ENCODE measurements at places on chromosomes 3 and 15.

GRCh38 chr3:46717447-46718231 lies at the start of gene PRSS50:
PRSS50 (minus strand) TSS chr3:46717869; CDS start chr3:46717824, 45 bp downstream.
- DNase-seq = peak; percentile 26

- DNase-seq = no peak
Observed at GRCh38 chr15:54280726-54281125, 302.5 kb downstream of the UNC13C start.

DNA sequence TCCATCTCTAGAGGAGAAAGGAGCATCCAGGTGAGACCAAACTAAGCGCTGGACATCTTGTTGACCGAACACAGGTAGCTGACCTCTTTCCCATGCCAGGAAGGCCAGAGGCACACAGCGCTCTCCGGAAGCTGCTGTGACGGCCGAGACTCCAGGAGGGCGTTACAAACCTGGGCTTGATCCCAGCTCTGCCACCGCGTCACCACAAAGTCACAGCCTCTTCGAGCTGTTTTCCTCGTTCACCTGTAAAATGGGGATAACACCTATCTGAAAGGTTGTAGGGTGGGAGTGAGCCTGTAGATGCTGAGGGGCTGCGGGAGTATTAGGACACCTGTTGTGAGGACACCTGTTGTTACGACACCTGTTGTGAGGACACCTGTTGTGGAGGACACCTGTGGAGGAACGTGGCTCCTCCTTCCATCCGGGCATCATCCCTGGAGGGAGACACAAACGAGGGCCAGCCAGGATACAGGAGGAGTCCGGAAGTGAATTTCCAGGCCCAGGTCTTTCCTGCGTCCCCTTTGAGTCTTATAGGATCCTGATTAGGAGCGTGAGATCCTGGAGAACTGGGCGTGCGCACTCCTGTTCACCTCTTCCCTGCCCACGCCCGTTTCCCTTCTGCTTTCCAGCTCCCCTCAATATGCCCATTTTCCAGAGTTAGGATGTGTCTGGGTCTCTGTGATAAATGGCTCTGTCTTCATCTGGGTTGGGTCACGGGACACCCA lies 2.3 kb upstream of the MUC4 start:
- DNase-seq = no peak

- DNase-seq = no peak
Observed at GRCh38 chr15:56496635-56497034, 31.7 kb upstream of the MNS1 start.

DNA sequence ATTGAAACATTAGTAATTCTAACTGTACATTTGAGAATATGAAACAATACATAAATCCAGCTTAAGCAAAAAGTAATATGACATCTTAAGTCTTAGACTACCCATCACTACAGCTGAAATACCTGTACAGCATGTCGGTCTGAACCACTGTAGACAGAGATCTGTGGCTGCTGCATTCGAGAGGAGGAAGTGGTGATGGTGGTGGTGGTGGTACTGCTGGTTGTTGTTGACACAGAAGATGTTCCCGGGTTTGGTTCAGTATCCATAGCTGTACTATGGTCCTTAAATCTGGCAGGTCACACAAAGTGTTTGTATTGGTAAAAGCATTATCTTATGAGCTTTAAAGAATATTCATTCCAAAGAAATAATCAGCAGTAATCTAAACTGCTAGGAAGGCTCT lies 2.9 kb downstream of the PHC3 start:
- no peak for DNase-seq

- no peak for DNase-seq
Observed at GRCh38 chr3:183536238-183536880, 19.1 kb downstream of the KLHL6 start.

DNA sequence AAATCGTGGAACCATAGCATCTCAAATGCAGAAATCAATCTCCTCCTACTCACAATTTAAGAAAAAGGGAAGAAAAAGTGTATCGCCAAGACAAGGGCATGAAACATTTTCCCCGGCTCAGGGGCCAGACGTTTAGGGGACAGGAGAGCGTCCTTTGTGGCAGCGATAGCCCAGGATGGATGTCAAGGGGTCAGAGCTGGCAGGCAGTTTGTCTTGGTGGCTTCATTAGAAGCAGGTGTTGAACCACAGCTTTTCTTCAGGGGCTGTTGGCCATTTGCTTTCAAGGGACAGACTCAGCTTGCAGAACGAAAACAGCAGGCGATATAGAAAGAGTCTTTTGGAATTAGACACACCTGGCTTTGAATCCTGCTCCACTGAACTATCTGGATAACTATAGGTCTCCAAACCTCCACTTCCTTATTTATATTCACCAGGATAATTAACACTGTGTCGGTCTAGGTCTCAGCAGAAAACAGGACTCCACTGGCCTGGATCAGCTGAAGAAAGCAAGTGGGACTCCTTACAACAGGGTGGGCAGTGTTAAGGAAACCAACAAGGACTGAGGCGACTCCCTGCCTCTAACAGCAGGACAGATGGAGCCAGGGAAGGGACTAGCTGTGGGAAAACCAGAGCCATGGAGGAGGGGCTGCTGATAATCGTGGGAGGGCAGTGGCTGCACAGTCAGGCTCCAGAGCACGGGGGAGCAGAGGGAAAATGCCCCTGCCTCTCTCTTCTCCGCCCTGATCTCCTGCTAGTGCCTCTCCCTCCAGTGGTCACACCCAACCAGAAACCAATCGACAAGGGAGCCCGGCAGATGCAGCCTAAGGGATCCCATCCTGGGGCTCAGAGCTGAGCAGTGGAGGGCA lies 123.6 kb downstream of the LIPC start:
- no peak for DNase-seq

DNA sequence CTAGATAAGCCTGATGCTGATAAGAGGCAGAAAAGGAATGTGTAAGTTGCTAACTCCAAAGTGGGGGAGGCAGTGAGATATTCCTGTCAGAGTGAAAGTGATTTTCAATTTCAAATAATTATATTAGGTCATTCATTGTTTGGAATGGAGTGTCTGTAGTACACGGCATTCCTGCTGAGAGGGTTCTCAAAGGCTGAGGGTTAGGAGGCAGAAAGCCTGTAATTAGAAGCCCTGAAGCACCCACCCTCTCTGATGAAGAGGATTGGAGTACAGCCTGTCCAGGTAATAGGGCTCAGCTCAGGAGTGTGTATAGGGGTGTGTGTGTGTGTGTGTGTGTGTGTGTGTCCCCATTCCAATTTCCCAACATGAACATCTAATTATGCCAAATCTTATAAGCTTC lies 486.8 kb downstream of the MAGI1 start:
- no peak for DNase-seq

DNA sequence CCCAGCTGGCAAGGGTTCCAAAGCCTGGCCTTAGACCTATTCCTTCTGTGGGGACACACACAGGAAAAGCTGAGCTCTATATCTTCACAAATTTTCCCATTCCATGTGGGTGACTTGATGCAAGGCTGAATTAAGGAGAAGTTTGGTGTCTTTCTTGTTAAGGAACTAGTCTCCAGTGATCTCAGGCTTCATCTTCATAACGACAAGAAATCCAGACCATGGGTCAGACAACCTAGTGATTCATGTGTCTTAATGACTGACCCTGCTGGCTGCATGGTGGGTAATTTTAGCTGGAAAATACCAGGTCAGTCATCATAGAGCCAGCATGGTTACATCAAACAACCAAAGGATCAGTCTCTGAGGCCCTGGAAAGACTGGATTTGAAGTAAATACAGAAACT lies 112.7 kb upstream of the SLC4A7 start:
- DNase-seq = no peak

DNA sequence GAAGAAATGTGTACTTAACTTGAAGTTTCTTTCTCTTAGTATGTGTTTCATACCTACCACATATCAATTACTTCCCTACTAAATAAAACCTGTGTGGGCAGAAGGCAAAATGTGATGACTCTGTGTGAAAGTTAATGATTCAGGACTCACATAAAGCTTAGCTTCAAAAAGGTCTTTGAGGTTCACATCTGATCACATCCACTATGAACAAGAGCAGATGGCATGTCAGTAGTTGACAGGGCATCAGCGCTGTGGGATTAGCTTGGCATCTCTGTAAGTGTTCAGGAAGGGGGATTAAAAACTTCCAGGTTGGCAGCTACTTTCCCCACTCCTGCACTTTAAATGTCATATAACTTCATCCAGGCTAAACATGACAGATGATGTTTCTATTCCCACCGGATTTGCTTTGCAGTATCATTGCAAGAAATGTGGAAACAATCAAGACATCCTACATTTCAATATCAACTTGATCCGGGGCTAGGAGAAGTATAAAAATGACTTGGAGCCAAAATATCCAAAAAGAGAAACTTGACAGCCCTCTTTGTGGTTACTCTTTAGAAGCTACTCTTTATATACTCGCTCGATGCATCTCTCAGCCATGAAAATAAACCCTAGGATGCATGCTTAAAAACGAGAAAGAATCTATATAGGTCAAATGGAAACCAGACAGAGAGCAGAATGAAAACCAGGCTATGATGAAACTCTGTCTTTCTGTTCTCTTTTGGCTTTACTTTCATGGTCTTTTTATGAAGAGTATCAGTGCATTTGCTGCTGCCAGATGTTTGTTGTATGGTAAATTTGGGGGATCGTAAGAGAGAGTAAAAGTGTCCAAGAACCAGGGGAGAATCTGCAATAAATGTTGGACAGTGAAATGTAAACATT lies 273.1 kb upstream of the ALCAM start:
- no peak for DNase-seq

- no peak for DNase-seq
Observed at GRCh38 chr15:45863881-45864580, 229.2 kb downstream of the SQOR start.

GRCh38 chr15:57548835-57549234 lies 42.9 kb upstream of the MYZAP start:
- DNase-seq = no peak

DNA sequence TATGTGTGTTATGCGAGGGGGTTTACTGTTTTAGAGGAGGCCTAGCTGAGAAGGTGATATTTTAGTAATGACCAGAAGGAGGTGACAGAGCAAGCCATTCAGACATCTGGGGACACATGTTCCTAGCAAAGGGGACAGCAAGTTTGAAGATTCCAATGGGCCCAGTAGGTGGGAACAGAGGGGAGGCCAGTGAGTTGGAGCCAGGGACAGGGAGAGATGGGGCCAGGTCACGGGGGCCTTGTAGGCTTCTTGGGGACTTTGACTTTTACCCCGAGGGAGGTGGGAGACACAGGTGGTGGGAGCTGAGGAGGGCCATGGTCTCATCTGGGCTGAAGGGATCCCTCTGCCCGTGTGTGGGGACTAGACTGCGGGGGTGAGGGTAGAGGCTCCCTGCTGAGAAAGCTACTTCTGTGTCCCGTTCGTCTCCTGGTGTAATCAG lies 72.5 kb downstream of the MGLL start:
- DNase-seq = no peak

DNA sequence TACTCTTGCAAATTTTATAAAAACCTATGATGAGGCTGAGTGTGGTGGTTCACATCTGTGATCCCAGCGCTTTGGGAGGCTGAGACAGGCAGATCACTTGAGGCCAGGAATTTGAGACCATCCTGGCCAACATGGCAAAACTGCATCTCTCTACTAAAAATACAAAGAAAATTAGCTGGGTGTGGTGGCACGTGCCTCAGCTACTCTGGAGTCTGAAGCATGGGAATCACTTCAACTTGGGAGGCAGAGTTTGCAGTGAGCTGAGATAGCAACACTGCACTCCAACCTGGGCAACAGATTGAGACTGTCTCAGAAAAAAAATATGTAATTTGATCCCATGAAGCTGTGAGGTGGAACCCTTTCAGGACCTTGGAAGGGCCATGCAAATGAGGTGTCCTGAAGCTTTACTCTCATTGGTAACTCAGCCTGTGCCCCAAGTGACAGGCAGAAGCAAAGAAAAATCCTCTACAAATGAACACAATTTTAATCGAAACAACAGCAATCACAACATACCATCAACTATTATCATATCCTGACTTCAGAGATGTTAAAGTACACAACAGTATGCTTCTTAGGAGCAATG lies 84.6 kb upstream of the CDV3 start:
- no peak for DNase-seq

GRCh38 chr15:81356252-81356651 lies 17.8 kb downstream of the TMC3 start:
- DNase-seq = no peak

GRCh38 chr15:50028326-50028725 lies 90.7 kb downstream of the ATP8B4 start:
- DNase-seq = no peak

DNA sequence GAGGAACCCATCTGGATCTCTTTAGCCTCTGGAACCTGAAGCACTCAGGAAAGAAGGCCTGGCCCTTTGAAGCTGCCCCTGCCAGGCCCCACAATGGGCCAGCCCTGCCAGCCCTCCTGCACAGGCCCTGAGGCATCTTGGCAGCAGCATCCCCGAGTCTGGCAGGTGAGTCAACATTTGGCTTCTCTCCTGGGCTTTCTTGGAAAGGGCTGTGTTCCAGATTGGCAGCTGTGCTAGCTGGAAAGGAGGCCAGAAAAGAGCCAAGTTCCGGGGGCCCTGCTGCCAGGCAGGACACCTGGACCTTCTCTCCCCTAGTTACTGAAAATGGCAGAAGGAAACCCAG lies 187.2 kb downstream of the SHQ1 start:
- DNase-seq = no peak

DNA sequence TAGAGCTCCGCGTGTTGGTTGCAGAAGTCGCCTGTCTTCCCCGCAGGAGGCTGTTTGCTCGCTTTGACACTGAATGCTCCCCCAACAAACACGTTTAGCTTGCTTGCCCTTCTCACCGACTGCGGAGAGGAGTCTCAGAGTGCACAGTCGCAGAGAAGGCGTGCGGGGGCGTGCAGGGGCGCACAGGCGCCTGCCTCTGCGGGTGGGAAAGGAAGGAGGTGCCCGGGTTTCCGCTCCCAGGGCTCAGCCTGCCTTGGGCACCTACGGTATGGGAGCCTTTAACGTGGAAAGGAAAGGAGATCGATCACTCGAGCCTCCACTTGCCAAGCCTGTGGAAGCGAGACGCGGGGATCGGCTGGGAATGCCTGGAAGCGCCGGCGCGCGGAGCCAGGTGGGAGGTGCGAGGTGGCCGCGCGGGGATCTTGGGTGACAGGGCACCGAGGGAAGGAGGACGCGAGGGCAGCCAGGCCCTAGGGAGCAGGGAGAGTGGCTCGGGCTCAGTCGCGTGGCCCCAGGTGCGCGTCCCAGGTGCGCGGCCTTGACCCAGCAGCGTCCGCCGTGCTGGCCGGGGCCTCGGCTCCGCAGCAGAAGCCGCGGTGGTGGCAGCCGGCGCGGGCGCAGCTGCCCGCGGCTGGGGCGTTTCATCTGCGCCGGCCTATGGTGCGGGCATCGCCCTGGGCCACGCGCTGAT lies at the start of gene FAN1:
Gene FAN1, plus strand, starts transcription at position 419 of the 691 bp plus-strand sequence. CDS start 749 bp downstream, outside the sequence.
- DNase-seq = peak; percentile 71

GRCh38 chr15:40344631-40345120 lies 3.9 kb upstream of the CCDC9B start:
- peak; percentile 62 for DNase-seq

- DNase-seq = no peak
Observed at GRCh38 chr3:13069495-13069894, 3.7 kb downstream of the IQSEC1 start.

- no peak for DNase-seq
Observed at GRCh38 chr3:189586941-189587663, 44.1 kb upstream of the TP63 start.

Data from stimulated activated CD4-positive, alpha-beta T cell treated with anti-CD3 and anti-CD28 coated beads, Interleukin-12 subunit alpha, Interleukin-12 subunit beta, amount 100 ng/mL, for 24 hours (primary cell).